Adrenal gland (tissue), 19 donors: ENCODE measurements at places on chromosomes 12 and 14. TPM values are rescaled to one million over a fixed set of nuclear protein-coding genes. Genes with fewer than 3 reads are reported as not detected.
A peak's percentile ranks its signal among the peaks of the same experiment; 100 is the strongest.

DNA sequence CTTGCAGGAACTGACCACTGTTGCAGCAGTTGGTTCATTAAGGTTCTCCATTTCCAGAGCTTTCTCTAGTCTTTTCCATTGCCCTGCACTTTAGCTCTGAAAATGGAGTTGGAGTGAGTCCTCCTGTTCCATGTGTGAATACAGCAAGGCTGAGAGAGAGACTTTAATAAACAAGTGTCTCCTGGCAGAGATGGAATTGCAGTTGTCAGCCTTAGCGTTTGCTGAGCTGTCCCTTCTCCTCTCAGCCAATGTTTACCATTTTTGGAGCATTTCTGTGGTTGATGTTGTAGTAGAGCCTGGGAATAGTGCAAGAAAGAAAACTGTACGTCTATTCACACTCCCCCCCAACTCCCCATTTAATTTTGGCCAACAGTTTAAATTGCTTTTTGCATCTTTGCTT, 7.5 kb upstream of the MANSC4 start:
- H3K36me3 ChIP-seq, result no peaks in the 10 kb centered on the region
- H3K4me1 ChIP-seq, result no peaks in the 10 kb centered on the region
- no peak for DNase-seq
- H3K27ac ChIP-seq, result no peak overlapping the region

DNA sequence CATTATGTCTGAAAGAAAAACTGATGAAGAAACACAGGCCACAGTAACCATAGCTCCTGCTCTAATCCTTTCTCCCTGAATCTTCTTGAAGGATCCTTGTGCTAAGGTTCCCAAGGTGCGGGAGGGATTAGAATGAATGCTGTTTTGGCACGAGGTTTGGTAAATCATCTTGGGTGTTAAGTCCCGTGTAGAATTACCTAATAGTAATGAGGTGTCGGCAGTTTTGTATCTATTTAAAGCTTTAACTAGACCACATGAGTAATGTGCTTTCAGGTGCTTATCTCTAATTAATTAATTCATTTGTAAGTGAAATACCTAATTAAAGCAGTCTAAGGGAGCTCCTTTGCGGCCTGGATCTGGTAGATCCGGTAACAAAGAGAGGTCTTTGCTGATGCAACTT, 53.9 kb downstream of the GNG2 start:
- H3K27ac ChIP-seq, result no peak overlapping the region
- no peaks in the 10 kb centered on the region for H3K36me3 ChIP-seq
- H3K4me3 ChIP-seq, result no peak overlapping the region
- no peak for DNase-seq
- no peaks in the 10 kb centered on the region for H3K4me1 ChIP-seq
- H3K27me3 ChIP-seq, result no peaks in the 10 kb centered on the region

DNA sequence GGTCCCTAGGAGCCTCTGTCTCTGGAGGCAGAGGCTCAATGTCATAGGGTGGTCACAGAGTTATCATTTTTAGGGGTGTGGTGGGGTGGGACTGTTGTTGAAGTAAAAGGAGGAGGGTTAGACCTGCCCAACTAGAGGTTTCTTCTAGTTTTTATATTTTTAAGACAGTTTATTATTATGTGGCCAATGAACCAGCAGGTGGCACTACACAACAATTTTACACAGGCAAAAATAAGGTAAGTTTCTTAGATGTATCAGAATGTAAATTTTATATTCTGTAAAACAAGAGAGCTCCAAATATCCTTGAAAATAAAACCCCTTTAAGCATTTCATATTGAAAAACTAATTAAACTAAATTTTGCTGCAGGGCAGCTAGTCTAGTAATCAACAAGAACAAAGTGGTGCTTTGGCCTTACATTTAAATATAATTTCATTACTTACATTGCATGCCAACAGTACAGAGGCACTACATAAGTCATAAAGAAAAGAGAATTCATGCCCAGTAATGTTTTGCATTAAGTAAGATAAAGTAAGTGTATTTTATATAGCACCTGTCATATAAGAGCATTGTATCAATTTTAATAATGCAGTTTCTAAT, 22.2 kb upstream of the OVCH1 start:
- peaks cover 6% of the 10 kb centered on the region for H3K36me3 ChIP-seq
- no peak overlapping the region for H3K4me3 ChIP-seq
- no peak overlapping the region for H3K27ac ChIP-seq

The TAS2R9 gene
- polyA plus RNA-seq, result not detected

GRCh38 chr14:68016255-68016914, 196.8 kb downstream of the RAD51B start:
- H3K36me3 ChIP-seq, result no peaks in the 10 kb centered on the region
- H3K27ac ChIP-seq, result no peak overlapping the region

DNA sequence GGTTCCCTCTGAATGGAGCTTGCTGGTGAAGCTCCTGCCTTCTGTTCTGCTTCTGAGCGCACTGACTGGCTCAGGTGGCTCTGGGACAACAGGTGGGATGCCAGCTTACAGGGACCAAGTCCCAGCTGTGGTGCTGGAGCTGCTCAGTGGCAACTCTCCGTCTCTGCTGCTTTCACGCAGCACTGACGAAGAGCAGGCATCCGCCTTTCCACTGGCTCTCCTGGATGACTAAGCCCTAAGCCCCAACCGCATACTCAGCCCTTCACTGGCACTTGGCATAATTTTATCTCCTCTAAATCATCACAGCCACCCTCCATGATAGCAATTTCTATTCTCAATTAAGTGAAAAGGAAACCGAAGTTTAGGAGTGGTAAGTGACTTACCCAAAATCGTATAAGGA, 3.7 kb upstream of the RTL1 start:
- peak overlapping the region; percentile 45 for H3K27ac ChIP-seq
- H3K27me3 ChIP-seq, result no peaks in the 10 kb centered on the region
- H3K36me3 ChIP-seq, result peaks cover 54% of the 10 kb centered on the region
- no peak overlapping the region for H3K4me3 ChIP-seq
- no peaks in the 10 kb centered on the region for H3K4me1 ChIP-seq
- DNase-seq, result peak; percentile 58
